ENCODE measurements at places on chromosomes 1 and 21.

DNA sequence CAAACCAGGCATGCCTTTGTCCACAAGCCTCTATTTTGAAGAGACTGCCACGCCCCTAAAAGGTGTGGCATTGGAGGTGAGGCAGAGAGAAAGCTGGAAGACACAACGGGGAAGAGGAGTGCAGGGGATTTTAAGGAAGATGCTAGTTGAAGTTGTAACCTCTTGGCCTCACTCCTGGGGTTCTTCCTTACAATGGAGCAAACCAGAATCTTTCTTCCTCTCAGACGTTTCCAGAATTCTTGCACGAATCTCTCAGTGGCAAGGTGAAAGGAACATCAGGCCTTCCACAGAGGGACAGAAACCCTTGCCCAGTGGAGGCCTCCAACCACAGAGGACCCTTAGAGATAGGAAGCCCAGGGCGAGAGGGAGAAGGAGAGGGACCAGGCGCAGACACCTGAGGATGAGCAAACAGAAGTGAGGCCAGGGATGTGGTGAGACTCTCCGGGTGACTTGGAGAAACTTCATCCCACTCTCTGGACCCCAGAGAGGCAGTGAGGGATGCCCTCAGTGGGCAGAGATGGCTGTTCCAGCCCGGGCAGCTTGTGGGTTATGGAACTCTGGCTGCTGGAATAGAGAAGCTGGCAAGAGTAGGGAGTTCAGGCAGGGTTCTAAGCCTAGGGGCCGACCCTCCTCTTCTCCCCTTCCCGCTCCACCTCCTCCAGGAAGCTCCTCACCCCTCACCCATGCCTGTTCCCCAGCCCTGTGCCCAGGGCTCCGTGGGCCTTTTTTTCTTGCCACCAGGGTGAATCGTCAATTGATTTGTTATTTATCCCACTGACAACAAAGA, 136.8 kb upstream of the RUNX3 start:
- DNase-seq = peak; percentile 17

- no peak for DNase-seq
These were observed 22.0 kb downstream of the HHIPL2 start for GRCh38 chr1:222525951-222526350.

DNA sequence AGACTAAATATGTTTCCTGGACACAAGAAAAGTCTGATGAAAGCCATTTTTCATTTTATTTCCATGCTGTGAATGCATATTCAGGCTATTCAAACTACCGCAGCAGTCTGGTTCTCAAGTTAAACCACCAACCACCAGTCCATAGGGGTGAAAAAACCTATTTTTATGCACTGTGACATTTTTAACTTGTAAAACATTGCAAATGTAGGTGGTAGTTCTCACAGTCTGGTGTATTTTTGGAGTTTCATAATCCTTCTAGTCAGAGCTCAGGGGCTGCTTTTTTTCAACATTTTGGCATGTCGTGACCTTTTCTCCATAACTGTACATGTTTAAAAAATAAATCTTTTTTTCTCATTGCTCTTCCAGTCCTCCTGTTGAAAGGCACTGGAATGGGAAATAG, 907.6 kb upstream of the ADGRL2 start:
- DNase-seq = no peak

- DNase-seq = peak; percentile 83
These were observed 2.6 kb downstream of the TAGLN2 start for GRCh38 chr1:159922511-159923202.

DNA sequence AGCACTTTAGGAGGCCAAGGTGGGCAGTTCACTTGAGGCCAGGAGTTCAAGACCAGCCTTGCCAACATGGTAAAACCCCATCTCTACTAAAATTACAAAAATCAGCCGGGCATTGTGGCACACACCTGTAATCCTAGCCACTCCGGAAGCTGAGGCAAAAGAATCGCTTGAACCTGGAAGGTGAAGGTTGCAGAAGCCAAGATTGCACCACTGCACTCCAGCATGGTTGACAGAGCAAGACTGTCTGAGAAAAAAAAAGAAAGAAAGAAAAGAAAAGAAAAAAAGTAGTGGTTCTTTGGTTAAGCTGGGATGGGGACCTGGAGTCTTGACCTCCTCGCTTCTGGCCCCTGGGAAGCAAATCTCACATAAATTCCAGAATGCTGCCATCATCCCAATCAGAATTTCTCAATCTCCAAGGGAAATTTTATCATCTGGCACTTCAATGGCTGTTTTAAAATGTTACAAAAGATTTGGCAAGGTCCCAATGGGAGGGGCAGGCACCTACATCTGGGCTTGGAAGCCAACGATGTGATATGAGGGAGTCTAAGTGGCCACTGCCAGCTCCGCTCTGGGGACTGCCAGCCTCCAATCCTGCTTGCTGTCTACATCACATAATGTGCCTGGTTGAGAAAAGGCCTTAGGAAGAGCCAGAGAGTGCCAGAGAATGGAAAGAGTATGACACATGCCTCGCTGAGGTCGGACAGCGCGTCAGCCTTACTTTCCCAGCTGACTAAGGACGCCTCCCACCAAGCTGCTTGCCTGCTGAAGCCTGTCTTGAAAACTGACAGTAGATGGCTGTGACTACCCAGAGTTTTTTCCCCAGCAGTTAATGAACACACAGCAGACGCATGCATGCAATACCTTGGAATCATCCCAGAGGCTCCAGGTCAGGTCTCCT, 42.1 kb upstream of the SRP9 start:
- peak; percentile 70 for DNase-seq

DNA sequence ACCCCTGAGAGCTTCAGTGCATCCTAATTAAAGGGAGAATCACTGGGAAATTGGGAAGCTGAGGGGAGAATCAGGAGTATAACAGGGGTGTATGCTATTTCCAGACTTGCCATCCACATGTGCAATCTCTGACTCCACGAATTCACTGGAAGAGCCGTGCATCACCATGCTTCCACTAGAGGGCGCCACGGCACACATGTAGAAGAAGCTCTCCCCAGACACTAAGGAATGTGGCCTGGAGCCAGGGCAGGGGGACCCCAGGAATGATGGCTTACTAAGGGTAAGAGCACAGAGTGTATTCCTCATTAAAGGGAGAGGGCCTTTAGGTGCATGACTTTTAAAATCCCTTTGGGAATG, 81.5 kb downstream of the ABCA4 start:
- DNase-seq = peak; percentile 81

DNA sequence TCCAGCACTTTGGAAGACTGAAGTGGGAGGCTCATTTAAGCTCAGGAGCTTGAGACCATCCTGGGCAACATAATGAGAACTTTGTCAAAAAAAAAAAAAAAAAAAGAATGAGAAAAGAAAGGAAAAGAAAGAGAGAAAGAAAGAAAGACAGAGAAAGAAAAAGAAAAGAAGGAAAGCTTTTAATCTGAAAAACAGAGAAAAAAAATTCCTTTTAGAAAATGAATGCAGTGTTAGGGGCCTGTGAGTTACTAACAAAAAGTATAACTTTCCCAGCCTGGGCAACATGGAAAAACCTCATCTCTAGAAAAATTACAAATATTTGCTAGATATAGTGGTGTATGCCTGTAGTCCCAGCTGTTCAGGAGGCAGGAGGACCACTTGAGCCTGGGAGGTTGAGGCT, 15.9 kb upstream of the SYDE2 start:
- no peak for DNase-seq

- DNase-seq = no peak
These were observed 53.1 kb downstream of the APP start for GRCh38 chr21:26117324-26117971.

GRCh38 chr1:25990702-25991395, 7.0 kb downstream of the PAFAH2 start:
- DNase-seq = no peak

- no peak for DNase-seq
These were observed 34.3 kb downstream of the SLC35D1 start for GRCh38 chr1:67019600-67020136.

All from upper lobe of right lung (tissue), 1 donor.